ENCODE measurements at places on chromosomes 2 and 18.

- DNase-seq: no peak
These were observed 100.7 kb upstream of the MCFD2 start for GRCh38 chr2:47016172-47016913.

DNA sequence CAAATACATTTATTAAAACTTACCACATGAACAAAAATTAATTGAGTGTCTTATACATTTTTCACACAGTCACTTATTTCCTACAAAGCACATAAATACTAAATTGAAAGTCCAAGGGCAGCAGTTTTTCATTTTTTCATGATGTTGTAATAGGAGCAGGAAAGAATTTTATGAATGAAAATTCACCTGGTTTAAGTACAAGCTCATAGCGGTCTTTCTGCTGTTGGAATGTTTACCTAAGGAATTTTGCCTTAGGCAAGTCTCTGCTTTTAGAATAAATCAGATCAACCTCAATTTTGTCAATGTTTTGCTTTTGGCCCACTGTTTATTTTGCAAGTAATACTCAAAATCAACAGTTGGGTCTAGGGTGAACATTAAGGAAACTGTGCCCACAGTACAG lies 40.0 kb downstream of the ETAA1 start:
- DNase-seq: no peak

DNA sequence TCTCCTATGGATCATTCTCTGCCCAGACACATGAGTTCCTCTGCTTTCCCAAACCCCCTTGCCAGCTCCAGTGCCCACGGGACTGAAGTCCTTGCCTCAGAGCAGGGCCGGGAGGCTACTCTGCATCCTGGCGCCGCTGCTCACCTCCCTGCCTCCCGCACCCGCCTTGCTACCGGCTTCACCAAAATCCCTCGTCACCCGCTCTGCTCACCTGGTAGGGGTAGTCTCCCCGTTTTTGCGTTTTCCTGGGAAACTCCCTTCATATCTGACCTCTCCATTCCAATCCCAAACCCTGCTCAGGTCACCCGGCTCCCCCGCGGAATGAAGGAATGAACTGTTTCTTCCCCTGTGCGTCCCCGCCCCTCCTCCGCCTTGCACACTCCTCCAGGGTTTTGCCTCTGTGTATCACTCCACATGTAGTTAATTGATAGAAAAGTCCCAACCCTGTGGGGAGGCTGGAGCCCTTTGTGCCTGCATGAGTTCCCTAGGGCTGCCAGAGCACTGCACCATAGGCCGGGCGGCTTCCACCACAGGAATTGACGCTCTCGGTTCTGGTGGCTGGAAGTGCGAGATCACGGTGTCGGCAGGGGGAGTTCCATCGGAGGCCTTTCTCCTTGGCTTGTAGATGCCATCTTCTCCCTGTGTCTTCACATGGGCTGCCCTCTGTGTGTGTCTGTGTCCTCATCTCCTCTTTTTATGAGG lies 2.0 kb upstream of the DGKD start:
- no peak for DNase-seq

DNA sequence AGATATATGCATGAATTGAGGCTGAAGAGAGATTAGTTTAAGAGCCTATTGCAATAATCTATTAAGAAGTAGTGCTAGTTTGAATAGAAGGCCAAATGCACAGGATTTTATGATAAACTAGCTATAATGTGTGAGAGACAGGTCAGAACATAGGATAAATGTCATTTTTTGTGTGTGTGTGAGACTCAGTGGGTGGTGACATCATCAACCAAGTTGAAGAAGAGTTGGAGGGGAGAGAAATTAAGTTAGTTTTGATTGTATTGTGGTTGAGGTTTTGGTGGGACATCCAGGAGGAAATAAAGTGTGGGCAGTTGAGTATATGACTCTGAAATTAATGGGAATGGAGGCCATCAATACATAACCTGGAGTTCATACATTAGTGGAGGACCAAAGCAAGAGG lies 320.1 kb upstream of the CWC22 start:
- DNase-seq: no peak

DNA sequence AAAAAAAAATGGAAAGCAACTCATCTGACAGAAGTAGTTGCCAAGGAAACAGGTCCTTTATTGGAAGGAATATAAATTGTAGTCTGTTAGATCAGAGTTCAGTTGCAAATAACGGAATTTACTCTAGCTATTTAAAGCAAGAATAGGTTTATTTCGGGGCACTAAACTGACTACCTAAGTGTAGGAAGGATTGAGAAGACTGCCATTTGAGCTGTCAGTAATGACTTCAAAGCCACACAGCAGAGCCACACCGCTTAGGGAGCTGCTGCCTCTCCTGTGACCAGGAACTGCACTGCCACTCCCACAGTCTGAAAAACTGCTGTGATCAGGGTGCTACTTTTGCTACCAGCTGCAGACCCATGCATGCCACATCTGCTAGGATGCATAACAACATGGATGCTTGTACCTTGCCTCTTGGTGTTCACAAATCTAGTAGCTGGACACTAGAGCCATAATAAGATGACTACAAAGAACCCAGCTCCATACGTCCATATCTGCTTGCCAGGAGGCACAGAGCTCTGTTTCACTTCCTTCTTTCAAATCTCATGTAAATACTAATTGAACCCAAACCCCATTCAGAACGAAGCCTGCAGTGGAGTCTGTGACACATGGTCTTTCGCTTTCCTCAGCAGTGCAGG lies 2.2 kb downstream of the DSG2 start:
- no peak for DNase-seq

- no peak for DNase-seq
These were observed 46.9 kb downstream of the UXS1 start for GRCh38 chr2:106147159-106147558.

DNA sequence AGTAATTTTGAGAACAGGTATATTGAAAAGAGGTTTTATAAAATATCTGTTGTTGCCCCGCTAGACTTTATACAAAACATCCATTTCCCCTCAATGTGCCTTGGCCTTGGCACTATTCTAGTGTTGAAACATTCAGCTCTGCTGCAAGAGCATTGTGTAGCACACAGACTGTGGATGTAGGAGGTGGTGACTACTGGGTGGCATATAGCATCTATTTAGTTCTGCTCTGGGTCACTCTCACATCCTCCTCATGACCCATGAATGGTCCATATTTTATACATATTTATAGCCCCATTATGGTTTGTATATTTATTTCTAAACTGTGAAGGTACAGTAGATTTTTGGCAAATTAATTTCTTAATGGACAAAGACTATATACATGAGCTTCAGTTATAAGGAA lies 1022.0 kb upstream of the CELF4 start:
- DNase-seq: no peak

DNA sequence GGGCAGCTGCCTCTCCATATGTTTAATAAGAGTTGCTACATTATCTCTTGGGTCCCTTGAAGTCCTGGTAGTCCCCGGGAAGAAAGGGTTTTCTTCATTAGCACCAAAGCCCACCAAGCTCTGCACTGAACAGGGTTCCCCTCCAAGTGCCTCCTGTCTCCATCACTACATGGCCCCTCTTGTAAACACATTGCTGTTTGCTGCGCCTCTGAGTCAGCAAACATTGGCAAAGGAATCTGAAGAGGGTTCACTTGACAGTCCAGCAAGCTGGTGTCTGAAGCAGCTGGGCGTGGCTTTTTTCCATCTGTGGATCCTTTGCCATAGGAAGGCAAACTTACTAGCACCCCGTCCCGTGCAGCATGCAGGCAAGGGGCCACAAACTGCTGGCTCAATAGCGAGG lies 82.8 kb downstream of the TEX51 start:
- DNase-seq: no peak

GRCh38 chr18:75124991-75125381 lies 84.0 kb downstream of the PTGR3 start:
- no peak for DNase-seq

DNA sequence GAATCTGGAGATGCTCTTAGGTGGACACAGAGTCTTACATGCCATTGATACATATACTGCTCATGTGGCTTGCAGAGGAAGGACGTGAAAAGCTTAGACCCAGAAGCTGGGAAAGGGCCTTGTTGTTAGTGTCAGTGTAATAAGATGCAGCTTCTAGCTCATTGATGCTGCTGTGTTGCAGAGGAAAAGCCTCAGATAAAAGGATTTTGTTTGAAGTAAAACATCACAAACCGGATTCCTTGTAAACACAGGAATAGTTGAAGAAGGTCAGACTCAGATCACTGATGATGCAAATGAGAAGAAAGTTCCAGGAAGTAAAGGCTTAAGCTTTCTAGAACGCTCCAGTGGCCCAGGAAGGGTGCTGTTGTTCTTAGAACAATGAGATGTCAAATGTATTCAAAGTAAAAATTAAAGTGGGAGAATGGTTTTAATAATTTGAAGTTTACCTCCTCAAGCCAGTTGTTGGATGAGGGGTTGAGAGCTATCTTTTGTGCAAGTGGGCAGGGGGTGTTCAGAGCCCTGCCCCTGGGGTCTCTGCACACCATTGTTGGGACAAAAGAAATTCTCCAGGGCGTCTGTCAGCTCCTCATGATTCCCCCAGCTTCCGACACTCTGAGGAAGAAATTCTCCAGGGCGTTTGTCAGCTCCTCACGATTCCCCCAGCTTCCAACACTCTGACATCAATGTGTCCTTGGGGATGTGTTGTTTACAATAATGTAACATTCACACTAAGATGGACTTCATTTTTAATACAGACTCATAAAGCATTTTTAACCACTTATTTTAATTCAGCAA lies 61.3 kb upstream of the CHMP1B start:
- DNase-seq: no peak

- DNase-seq: no peak
These were observed 67.8 kb downstream of the TMEFF2 start for GRCh38 chr2:192126912-192127311.

- no peak for DNase-seq
These were observed 171.6 kb downstream of the ANAPC1 start for GRCh38 chr2:111712361-111712760.

DNA sequence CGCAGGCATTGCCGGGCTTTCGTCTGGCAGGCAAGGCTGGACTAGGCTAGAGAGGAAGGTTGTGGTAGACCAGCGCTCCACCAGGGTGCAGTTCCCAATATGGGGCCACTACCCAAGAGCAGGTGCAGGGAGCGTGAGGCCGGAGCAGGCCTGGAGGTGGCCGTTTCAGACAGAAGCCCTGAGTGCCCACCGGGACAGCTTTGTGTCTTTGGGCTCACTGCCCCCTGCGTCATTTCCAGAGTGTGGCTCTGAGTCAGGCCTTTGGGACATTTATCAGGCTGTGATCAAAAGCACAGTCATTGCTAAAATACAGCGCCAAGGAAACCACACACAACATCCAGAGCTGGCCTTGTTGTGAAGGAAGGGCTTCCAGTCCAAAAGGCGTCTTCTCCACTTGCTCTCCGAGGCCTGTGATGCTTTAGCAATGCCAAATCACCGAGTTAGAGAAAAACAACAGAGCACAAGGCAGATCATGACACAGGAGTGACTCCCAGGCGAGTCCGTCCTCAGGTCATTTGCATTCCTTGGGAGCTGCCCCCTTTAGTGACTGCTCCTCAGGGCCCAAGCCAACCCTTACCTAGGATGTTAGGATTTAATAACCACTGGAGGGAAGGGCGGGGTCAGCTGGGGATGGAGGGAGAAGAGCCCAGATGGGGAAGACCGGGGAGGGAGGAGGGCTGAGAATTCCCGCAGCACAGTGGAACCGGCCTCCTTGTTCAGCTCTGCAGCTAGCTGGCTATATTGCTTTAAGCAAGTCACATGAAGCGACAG lies 42.3 kb downstream of the RFX8 start:
- peak; percentile 19 for DNase-seq

GRCh38 chr18:22152093-22152492 lies 17.3 kb upstream of the GATA6 start:
- no peak for DNase-seq

DNA sequence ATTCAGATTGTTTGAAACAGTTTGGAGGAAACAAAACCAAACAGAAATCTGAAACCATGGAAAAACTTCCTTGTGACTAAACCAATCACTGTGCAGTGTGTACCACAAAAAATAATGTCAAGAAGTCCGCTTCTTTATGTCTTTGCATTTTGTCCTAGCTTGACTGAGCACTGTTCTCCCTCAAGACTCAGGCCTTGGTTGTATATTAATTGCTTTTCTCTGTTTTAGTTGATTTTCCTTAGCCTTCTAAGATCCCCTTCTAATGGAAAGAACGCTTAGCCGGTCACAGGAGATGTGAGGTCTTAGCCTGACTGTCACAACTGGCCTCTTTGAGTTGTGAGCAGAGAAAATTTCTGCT lies 56.6 kb downstream of the LCLAT1 start:
- no peak for DNase-seq

DNA sequence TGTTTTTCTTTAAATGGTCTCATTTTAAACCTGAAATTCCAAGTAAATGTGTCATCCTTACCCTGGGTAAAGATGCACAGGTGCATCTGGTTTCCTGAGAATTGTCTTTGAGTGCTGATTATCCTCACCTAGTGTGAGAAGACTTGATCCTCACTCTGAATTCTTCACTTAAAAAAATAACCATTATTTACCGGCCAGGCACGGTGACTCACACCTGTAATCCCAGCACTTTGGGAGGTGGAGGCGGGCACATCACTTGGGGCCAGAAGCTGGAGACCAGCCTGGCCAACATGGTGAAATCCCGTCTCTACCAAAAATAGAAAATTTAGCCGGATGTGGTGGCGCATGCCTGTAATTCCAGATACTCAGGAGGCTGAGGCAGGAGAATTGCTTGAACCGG lies 9.9 kb upstream of the WNT6 start:
- no peak for DNase-seq

DNA sequence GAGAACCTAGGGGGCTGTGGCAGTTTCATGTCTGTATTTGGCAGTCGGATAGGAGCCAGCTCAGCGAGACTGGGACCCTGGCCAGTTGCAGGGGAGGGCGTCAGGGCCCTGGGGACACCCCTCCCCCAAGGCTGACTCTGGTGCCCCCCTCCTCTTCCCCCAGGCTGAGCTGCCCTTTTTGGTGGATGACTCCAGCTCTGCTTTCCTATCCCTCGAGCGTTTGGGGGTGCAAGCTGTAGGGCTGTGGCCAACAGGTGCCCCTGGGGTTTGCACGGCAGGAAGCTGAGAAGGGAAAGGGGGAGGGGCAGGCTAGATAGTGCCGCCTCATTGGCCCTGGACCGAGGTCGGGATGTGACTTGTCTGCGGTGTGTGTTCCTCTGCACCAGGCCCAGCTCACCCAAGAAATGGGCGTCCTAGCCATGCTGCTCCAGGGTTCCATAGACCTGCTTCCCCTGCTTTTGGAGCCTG lies 26.4 kb downstream of the SPEG start:
- DNase-seq: no peak

- DNase-seq: no peak
These were observed 137.2 kb upstream of the KLHL14 start for GRCh38 chr18:32909798-32910561.

DNA sequence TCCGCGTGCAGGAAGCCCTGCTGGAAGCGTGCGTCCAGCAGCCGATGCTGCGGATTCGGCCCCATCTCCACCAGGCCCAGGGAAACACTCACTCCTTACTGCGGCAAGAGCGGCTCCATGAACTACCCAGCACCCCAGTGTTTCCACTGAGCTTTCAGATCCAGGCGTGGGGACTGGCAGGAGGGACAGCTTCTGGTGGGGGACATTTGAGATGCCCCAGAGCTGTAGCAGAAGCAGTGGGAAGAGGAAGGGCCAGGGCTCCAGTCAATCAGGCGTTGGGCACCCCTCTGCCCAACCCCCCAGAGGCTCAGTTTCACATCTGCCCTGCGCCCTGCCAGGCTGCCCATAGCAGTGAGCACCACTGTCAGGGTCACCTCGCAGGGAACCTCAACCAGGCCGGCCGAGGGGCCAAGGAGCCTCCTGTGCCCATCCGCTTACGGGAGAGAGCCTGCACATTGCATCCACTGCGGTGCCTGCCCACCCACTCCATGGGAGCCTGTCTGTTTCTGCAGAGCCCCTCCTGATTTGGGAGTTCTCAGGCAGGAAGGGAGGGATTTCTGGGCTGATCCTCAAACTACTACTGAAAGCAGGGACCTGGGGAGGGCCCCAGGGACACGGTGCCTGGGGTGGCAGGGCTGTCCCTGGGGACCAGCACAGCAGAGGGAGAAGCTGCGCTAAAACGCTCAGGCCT lies 4.6 kb downstream of the AGXT start:
- no peak for DNase-seq

All from T-helper 2 cell treated with Interferon-gamma antibody and Interleukin-4, amounts not matched to agents 5 μg/mL and 100 μg/mL, for 36 hours (primary cell).